ENCODE measurements at places on chromosomes 7 and 10.

DNA sequence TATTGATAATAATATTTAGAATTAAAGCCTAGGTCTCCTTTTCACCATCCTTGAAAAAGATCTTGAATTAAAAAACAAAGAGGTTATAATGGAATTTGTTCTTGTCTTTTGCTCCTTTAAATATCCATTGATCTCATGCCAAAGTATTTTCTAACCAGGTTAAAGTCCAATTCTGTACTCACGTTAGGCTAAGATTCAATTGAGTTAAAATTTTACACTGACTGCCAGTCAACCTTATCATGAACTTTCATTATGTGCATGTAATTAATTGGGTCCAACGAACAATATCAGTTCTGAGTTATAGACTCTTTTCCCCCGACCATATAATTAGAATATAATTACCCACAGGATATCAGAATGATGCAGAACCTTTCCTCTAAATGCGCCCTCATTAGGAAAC is 266.6 kb downstream of the DGKB start:
- no peak for DNase-seq

GRCh38 chr10:35232527-35232926 is 103.8 kb upstream of the CCNY start:
- DNase-seq = no peak

DNA sequence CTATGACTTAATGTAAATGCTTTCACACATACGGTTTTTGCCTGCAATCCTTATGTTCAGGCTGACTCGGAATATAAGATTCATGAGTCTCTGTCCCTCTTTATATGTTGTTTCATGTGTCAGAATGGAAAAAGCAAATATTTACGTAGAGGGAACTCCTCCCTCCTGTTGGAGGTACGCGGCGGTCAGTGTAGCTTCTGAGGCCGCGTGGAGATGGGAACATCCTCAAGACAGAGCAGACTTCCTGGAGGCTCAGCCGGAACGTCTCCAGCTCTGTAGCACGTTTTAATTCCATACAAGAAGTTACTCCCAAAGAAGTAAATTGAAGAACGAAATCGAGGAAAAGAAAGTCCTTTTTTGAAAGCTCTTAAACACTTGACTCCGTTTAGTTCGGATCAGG is 248.3 kb downstream of the EBF3 start:
- no peak for DNase-seq

DNA sequence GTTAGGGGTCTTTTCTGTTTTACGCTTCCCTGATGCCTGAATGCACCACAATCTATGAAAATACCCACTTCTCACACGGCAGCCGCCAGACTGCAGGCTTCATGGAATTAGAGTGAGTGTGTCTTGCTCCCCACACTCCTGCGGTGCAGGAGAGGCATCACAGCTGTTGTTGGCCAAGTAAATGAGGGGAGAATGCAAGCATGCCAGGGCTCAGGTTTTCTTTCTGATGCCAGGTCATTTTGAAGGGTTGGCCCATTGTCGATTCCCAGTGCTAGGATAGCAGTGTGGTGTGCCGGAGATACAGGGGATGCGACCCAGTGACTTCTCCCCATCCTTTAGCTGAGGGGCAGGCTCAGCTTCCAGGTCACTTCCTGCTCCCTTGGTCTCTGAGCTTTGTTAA is 16.3 kb downstream of the CXCL12 start:
- no peak for DNase-seq

DNA sequence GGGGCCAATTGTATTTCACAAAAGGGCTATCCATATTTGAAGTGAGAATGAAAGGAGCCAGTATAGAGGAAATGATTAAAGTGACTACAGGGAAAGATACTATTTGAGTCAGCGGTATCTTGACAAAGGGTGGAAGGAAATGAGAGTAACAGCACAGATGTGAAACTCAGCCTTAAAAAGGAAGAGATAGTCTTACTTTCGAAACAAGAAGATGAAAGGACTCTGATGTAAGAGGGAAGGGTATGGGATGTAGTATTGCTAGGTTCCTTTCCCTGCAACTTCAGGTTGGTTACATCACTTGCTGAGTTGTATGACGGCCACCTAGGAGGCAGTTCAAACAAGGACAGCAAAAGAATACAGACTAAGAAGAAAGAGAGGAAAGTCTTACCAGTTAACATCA is 13.7 kb downstream of the CISD1 start:
- DNase-seq = no peak

DNA sequence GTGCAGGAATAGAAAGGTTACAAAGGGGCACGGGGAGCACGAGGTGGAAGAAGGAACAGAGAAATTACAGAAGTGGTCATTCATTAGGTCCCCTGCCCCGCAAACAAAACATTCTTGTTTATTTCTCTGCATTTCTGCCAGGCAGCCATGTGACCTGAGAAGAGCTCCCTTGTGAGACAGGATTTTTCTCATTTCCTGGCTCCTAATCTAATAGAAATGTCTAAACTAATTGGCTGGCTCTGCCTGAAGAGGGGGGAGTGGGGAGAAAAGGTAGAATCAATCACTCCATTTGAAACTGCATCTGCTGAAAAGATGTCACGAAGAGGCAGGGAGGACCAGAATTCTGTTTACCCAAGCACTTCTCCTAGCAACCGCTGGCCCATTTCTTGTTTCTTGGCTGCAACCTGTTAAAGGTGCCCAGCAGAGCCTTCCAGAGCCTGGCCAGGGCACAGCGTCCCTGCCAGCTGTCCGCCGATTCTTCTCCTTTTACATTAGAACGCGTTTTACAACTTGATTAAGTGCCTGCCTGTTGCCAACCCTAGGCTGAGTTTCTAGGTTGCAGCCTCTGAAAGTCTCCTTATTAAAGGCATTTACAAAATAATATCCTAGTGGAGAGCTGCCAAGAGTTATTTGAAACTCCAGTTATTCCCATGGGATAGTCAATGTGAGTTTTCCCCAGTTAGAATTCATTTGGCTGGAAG is 1227.6 kb downstream of the TYW1 start:
- no peak for DNase-seq

DNA sequence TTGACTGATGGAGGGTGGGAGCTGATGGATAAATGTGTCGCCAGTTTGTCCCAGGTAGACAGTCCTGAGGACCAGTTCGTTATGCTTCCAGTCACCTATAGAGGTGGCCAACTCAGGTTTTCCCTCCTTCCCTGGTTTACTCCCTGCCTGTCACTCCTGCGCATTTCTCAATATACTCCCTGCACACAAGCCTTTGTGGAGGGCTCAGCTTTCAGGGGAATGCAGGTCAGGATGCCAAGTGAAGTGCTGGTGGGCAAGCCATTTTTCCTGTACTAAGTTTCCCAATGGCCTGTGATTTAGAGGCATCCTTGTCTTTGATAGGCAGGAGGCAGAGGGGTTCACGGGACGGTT is 473.5 kb upstream of the ZMIZ1 start:
- no peak for DNase-seq

- DNase-seq = no peak
Measured at GRCh38 chr10:45419676-45420025, 45.6 kb downstream of the ALOX5 start.

- DNase-seq = no peak
Measured at GRCh38 chr7:151088856-151089699, 2.8 kb downstream of the AGAP3 start.

DNA sequence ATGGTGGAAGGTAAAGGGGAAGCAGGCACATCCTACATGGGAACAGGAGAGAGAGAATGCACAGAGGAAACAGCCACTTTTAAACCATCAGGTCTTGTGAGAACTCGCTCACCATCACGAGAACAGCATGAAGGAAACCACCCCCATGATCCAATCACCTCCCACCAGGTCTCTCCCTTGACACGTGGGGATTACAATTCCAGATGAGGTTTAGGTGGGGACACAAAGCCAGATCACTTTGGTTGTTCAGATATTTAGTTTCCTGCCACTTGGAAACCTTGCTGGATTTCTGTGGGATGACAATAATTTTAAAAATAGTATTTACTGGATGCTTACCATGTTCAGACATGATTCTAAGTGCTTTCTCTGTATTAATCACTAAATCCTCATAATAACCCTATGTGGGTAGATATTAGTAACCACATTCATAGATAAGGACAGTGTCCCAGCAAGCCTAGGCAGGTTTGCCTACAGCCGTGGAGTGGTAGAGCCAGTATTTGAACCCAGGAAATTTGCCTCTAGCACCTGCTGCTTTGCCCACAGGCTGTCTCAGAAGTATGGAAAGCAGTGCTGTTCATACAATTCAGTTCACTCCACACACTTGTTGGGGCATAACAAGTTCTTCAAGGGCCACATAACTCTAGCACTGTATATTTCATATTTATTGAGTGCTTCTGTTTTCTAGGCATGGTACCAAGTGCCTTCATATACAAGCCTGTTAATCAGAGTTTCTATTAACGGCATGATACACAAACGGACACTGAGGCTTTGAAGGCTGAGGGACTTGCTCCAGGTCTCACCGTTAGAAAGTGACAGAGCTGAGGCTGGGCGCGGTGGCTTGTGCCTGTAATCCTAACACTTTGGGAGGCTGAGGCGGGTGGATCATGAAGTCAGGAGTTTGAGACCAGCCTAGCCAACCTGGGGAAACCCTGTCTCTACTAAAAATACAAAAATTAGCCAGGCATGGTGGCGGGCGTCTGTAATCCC is 8.3 kb downstream of the TLL2 start:
- no peak for DNase-seq

DNA sequence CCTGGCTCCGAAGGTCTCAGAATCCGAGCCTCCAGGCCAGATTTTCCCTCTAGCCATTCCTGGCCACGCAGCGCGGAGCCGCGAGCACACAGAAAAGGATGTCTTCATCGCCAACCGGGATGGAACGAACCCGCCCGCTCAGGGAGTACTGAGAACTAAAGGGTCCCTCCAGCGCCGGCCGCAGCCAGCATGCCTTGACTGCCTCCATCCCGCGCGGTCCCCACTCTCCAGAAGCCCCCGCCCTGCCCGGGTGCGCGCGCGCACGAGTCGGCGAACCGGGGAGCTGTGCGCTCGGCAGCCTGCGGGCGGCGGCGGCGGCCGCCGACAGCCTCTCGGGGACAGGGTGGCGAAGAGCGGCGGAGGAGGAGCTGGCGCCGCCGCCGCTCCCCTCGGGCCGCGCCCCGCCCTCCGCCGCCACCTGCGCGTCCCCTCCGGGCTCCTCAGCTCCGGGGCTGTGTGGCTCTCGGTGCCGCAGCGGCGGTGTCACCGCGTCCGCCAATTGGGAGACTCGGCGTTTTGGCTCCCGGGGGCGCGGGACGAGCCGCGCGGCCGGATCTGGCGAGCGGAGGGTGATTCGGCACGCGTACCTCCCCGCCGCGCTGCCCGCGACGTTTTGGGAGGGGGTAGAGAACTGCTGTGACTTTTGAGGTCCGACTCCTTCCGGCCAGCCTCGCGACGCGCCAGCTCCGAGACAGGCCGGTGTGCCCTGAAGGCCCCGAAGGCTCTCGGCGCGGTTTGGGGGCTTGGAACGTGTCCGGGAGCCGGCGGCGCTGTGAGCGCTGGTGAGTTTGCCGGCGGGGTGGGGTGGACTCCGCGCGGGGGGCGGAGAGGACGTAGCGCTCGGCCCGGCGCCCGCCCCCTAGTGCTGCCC is 453 bp upstream of the GALNT17 start:
- DNase-seq = no peak

DNA sequence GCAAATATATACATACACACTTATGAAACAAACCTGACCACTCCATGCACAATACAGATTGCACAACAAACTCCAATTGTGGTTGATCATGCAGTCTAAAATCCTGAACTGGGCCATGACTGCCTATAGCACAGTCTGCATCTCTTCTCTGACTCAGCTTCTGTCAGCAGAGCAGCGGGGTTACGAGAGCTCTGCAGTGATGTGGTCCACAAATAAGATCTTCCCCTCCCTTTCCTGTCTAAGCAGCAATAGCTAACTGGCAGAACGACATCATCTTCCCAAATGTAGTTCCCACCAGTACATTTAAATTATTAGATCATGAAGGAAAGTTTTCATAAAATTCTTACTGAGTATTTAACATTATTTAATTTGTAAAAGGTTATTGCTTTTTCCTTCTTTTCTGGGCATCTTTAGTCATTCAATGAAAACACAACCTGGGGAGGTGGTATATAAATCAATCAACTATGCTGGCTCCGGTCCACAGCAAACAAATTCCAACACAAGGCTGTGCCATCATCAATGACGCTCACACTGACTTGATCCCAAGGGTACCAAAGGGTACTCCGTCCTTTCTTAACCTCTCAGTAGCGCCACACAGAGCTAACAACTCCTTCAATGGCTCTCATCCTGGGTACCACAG is 17.1 kb downstream of the ARHGAP21 start:
- DNase-seq = no peak

DNA sequence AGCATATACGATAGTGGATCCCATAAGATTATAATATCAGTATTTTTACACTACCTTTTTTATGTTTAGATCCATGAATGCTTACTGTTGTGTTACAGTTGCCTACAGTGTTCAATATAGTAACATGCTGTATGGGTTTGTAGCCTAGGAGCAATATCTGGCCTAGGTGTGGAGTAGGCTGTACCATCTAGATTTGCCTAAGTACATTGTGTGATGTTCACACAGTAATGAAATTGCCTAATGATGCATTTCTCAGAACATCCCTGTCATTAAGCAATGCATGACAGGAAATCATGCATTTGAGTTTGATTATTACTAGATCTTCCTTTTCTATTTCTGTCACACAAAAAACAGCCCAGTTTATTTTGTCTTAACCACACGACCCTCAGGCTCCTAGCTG is 14.5 kb downstream of the CBX3 start:
- no peak for DNase-seq

DNA sequence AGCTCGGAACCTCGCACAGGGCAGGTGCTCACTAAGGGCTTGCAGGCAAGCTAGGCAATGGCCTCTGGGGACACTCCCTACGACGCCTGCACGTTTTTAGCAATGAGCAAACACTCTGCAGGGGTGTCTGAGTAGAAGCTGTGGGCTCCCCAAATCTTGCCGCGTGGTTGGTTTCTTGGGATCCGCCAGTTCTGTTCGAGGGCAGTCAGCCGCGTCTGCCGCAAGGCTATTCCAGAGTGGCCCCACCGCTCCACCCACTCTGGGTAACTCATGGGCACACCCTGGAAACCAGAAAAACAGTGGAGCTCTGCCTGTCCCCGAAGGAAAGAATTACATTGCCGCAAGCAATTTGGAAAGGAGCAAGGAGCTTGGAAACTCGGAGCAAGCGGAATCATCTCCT is 189.3 kb upstream of the LYZL2 start:
- no peak for DNase-seq

DNA sequence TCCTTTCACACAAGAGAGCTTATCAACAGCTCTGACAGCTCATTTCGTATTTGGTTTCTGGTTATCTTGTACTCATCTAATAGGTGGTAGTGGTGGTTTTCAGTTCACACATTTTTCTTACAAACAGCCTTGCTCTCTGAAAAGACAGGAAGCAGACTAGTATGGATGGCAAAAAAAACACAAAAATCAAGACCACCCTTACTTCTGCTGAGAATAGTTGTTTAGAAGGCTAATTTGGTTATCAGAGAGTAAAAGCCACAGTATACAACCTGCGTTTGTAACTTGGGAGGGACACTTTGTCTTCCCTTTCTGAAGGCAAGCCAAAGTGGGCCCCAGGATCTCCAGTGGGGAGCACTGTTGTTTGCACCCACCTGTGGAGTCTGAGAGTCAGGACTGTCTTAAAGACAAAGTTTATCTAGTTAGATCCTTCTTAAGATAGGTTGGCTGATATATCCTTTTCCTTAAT is 68.0 kb downstream of the PIP4K2A start:
- DNase-seq = no peak

- no peak for DNase-seq
Measured at GRCh38 chr7:81408728-81409127, 361.1 kb downstream of the HGF start.

Data from stimulated activated CD4-positive, alpha-beta T cell treated with anti-CD3 and anti-CD28 coated beads, Interleukin-15, amount 100 ng/mL, for 1 hour (primary cell).